ENCODE measurements at places on chromosomes 7 and 10.

GRCh38 chr10:8182806-8183205 is 128.3 kb downstream of the GATA3 start:
- DNase-seq = no peak

- no peak for DNase-seq
Measured at GRCh38 chr7:22665923-22666322, 61.1 kb upstream of the IL6 start.

DNA sequence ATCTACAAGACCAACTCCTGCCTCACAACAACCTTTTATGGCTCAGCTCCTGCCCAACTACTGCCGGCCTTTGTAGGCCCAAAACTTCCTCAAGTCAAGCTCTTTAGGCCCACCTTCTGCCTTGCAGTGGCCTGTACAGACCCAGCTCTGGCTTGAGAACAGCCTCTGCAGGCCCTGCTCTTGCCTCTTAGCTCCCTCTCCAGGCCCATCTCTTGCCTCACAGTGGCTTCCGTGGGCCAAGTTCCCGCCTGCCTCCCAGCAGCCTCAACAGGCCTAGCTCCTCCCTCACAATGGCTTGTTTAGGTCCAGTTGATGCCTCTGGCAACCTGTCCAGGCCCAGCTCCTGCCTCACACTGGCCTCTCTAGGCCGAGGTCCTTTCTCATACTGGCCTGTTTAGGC is 32.4 kb upstream of the VKORC1L1 start:
- DNase-seq = no peak

GRCh38 chr7:81206667-81207360 is 288.0 kb upstream of the SEMA3C start:
- no peak for DNase-seq

DNA sequence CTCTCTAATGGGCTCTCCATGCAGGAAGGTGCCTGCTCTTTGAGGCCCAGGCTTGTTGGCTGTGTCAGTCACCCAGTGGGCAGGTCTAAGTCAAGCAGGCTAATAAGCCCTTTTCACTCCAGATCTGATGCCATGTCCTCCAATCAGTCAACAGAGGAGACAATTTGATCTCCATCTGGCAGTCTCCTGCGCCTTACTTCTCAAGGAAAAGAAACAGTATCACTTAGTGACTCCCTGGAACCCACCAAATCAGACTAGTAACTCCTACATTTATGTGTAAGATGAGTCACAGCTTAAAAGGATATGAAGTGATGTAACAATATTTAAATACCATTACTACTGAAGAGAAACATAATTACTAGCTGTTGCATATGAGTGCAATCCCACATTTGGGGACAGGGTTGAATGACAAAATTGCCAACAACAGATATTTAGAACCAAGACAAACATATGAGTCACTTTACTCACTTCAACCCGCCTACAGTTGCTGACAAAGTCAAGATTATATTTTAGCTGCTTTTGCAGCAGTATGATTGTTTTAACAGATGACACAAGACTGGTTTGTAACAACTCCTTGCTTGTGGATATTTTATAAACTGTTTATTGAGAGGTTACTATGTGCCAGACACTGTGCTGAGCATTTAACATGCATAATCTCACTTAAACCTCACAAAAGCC is 72.1 kb downstream of the USP6NL start:
- peak; percentile 23 for DNase-seq

- no peak for DNase-seq
Measured at GRCh38 chr10:124546957-124547646, 85.5 kb downstream of the LHPP start.

DNA sequence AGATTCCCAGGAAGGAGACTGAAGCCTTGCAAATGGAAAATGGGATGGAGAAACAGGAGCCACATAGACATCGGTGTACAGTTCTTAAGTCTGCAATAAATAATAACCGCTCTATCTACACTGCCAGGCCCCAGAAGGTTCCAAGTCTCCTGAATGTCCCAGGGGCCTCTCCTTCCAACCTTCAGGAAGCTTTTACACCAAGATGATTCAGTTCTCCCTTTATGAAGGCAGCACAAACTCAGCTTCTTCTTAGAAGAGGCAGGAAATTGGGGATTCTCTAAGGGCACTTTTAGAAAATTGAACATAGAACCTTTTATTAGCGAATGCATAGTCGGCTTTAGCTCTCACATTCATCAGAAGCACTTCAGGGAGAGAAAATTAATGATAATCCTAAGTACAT is 130.8 kb upstream of the LYZL1 start:
- no peak for DNase-seq

- DNase-seq = no peak
Measured at GRCh38 chr10:77756319-77757232, 119.0 kb upstream of the KCNMA1 start.

- DNase-seq = no peak
Measured at GRCh38 chr7:116426428-116427156, 72.9 kb upstream of the CAV2 start.

GRCh38 chr7:80623503-80624252 is 14.8 kb upstream of the CD36 start:
- no peak for DNase-seq

GRCh38 chr10:96700374-96701099 is 19.8 kb downstream of the PIK3AP1 start:
- no peak for DNase-seq

DNA sequence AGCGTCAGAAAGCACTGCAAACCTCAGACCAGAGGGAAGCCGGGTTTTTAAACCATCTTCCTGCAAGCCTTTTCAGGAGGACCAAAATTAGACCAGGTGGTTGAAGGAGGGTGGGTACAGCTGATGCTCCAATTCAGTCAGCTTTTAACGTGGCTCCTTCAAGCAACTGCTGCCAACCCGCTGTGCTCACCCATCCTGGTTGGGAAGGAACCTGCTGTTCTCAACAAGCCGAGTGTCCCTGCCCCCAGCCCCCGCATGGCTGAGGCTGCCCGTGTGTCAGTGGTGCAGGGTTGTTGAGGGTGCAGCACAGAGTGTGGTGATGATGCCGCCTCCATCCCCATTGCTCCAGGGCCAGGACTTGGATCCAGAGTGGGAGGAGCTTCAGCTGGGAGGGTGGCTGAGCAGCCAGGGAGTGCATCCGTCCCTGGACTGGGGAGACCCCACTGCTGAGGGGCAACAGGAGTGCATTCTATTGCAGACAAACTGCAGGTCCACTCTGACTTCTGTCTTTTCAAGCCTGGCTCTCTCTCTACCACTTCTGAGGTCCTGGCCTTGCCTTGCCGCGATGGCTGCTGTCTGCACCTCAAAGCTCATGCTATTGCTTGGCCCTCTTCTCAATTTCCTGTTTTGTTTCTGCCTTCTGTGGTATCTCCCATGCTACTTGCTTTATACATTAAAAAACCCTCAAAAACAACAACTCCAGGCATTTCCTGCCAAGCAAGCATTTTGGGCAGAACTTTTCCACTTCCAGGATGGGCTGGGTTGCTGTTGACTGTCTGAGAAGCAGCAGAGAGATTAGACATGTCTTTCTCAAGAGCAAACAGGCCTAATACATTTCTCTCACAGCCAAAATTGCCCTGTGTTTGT is 134.7 kb downstream of the DNAJB6 start:
- DNase-seq = no peak

GRCh38 chr10:72008096-72008981 is 44.1 kb downstream of the CHST3 start:
- no peak for DNase-seq

GRCh38 chr10:95480102-95480900 is 80.9 kb downstream of the SORBS1 start:
- DNase-seq = no peak

GRCh38 chr7:131384286-131384635 is 56.6 kb downstream of the MKLN1 start:
- DNase-seq = no peak

DNA sequence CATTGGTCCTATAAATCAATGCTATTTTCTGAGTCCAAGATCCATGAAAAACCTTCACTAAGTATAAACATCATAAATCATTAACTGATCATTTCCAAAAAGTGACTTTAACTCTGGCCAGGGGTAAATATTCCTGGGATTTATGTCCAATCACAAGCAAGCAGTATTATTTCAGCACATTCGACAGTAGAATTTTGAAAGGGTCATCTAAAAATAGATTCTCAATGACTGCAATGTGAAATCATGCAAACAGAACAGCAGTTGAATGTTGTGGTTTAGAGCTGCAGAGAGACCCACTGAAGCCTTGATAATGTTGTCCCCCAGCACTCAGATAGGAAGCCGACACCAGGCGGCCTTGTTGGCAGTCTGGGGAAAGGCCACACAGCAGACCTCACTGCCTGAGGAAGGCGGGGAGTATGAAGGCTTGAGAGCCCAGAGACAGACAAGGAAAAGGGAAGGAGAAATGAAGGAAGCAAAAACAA is 38.1 kb downstream of the FAM107B start:
- no peak for DNase-seq

DNA sequence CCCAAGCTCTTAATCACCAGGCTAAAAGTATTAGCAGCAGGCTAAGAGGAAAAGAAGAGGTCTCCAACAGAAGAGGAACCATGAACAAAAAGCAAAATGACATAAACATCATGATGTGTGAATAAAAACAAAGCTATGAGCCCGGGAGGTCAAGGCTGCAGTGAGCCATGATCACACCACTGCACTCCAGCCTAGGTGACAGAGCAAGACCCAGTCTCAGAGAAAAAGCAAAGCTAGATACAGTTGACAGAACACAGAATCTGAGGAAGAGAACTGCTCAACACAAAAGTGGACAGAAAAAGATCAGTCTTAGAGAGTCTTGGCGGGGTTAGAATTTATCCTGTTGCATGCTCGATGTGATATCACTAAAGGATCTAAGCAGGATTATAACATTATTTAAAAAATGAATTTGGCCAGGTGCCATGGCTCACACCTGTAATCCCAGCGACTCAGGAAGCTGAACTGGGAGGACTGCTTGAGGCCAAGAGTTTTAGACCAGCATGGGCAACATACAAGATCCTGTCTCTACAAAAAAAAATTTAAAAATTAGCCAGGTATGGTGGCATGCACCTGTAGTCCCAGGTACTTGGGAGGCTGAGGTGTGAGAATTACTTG is 37.5 kb downstream of the NT5C2 start:
- no peak for DNase-seq

GRCh38 chr10:127987467-127988380 is 80.8 kb downstream of the PTPRE start:
- no peak for DNase-seq

DNA sequence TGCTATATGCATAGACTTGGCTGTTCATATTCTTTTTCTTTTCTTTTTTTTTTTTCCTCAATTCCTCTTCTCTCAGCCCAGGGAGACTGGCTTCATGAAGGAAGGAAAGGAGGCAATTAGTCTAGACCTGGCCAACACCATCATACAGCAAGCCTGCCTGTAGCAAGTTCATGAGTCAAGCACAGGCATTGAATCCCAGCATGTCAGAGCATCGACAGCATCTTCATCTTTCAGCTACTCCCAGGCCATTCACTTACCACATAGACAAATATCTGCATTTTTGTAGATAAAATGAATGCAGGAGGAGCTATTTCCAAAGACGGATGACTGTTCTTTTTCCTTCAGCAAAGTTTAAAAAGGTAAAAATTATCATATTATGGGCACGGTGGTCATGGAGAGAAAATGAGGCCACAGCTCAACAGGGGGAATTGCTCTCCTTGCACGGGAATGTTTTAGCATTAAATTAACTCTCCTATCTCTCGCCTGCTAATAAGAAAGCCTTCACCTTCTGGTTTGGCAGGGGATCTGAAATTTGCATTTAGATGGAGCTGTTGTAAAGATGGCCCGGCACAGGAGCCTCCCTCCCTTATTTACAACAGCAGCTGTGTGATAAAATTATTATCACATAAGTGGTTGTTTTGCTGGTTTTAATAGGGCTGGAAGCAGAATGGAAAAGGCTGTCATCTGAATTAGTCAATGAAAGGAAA is 626.5 kb upstream of the AUTS2 start:
- no peak for DNase-seq

GRCh38 chr10:72243822-72244437 is 27.9 kb upstream of the ASCC1 start:
- DNase-seq = no peak

- DNase-seq = no peak
Measured at GRCh38 chr10:96014473-96015102, 28.8 kb upstream of the CCNJ start.

DNA sequence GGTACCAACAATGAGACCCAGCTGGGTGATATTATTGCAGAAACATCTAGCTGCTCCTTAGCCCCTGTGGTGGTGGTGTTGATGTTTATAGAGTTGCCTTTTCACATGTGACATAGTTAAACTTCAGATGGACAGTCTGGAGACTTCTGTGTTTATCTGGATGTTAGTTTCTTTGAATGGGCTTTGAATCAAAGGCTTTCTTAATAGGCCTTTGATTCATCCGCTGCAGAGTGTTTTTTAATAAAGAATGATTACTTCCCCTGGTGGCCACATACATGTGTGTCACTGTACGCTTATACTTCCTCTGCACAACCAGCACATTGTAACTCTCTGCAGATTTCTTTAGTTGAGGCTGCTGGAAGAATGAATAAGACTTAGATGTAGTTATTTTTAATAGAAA is 221.0 kb downstream of the DYNC1I1 start:
- DNase-seq = no peak

DNA sequence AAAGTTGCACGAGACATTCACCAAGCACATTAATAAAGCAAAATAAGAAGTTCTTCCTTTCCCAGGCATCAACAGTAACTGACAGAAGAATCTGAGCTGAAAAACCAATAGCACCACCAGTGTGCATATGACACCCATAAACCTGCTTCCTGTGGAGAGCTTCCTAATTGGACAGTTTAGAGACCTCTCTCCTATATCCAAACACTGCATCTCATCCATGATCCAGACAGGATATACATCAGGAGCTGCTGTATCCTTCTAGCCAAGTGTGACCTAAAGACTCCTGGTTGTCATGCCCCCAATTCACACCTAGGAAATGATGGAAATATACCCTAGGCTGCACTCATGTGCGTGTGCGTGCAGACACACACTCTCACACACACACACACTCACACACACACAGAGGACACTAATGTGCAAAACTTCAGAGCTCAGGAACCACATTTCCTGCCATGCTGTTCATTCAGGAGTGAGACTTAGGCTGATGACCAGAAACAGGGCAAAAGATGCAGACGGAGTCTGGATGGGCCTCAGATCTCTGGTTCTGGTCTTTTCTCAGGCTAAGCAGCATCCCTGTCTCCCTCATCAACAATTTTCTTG is 58.0 kb downstream of the MAP3K8 start:
- no peak for DNase-seq

- peak; percentile 41 for DNase-seq
Measured at GRCh38 chr10:103481974-103482531, 3.0 kb upstream of the CALHM3 start.

DNA sequence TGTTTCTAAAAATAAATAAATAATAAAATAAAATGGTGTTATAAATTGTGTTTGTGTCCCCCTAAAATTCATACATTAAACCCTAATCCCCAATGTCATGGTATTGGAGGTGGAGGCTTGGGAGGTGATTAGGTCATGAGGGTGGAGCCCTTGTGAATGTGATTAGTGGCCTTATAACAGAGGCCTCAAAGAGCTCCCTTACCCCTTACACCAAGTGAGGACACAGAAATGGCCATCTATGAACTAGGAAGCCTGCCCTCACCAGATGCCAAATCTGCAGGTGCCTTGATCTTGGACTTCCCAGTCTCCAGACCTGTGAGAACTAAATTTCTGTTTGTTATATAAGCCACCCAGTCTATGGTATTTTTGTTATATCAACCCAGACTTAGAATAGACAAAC is 738.7 kb downstream of the PARD3 start:
- no peak for DNase-seq
